CD4-positive, alpha-beta T cell treated with Interleukin-6 for 4 hours (primary cell): ENCODE measurements at places on chromosomes 3 and 15.

DNA sequence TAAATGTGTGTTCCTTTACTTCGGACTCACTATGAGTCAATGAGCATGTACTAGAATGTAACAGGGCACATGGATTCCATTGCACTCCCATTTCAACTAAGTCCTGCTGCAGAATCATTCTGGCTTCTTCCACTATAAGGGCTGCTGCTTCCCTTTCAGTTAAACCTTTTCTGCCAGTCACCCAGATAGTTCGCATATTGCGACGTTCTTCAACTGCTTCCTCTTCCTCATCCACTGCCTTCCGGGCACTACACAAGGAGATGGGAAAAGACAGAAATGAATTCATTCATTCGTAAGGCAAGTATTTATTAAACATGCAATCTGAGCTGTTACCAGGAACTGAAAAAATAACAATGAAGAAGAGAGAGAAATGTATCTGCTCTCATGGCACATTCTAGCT lies 55.6 kb downstream of the POLQ start:
- no peak for DNase-seq

- DNase-seq: no peak
Measured at GRCh38 chr3:58038675-58039292, 30.6 kb downstream of the FLNB start.

- DNase-seq: no peak
Measured at GRCh38 chr3:81816473-81817250, 55.2 kb upstream of the GBE1 start.

- no peak for DNase-seq
Measured at GRCh38 chr3:264394-265156, 68.0 kb downstream of the CHL1 start.

- DNase-seq: no peak
Measured at GRCh38 chr3:69811452-69812401, 72.5 kb downstream of the MITF start.

DNA sequence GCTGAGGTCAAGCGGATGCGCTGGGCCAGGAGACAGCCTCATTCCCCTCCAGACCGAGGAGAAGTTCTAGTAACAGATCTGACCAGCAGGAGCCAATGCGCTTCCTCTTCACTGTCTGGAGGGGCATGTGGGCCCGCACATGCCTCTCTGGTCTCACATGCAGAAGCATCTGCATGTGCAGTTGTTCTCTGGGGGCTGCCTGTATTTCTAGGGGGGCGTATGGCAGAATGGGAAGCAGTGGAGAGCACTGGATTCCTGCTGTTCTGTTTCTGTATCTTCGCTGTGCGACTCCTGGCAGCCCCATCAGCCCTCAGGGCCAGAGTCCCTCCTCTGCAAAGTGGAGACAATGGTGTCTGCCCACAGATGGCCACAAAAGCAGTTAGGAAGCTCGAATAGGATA lies 170.4 kb upstream of the IQSEC1 start:
- DNase-seq: no peak

GRCh38 chr3:129421988-129422745 lies 6.3 kb downstream of the EFCAB12 start:
- no peak for DNase-seq

- DNase-seq: no peak
Measured at GRCh38 chr15:46589088-46589487, 954.3 kb downstream of the SQOR start.

DNA sequence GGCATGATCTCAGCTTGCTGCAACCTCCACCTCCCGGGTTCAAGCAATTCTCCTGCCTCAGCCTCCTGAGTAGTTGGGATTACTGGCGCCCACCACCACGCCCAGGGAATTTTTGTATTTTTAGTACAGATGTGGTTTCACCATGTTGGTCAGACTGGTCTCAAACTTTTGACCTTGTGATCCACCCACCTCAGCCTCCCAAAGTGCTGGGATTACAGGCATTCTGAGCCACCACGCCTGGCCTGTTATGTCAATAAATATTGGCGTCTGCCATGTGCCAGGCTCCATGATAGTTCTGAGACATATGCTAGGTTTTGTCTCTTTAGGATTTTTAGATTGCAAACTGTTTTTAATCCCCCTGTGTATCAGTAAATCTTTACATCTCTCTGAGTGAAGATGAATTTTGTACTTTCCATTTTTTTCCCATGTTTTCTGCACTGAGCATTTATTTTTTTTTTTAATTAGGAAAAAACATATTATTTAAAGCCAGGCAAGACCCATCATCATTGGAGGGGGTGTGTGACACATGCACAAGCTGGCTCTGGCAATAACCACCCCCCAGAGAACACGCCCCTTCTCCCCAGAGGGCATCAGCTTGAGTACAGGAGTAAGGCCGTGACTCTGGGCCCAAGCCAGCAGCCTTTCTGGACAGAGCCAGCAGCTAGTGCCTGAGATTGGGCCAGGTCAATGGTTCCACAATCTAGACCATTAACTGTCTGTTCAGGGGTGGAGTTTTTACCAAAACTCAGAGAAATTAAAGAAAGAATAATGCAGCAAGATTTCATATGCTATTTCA lies 51.0 kb upstream of the ATP1B3 start:
- no peak for DNase-seq

GRCh38 chr15:60371175-60372051 lies 26.4 kb downstream of the ANXA2 start:
- DNase-seq: no peak
